Activated CD4-positive, alpha-beta T cell treated with anti-CD3 and anti-CD28 coated beads for 36 hours (primary cell): ENCODE measurements at places on chromosomes 5 and 9. TPM values are rescaled to one million over a fixed set of nuclear protein-coding genes. Genes with fewer than 3 reads are reported as not detected.

The GCNT4 gene
- total RNA-seq: 2.1 TPM

The ENHO gene
- total RNA-seq: not detected

The GLIPR2 gene
- total RNA-seq: 13.7 TPM

The TSSK1B gene
- total RNA-seq: not detected

The ZNF782 gene
- 4.8 TPM for total RNA-seq

The CARTPT gene
- not detected for total RNA-seq

The NTRK2 gene
- 1.8 TPM for total RNA-seq

The NSA2 gene
- total RNA-seq: 253 TPM

GRCh38 chr5:6749026-6749716 is 35.9 kb downstream of the TENT4A start:
- peak overlapping the region; percentile 29 for H3K27ac ChIP-seq
- H3K4me3 ChIP-seq: no peak overlapping the region
- no peaks in the 10 kb centered on the region for H3K27me3 ChIP-seq
- peaks cover 72% of the 10 kb centered on the region for H3K36me3 ChIP-seq
- H3K4me1 ChIP-seq: peaks cover 5% of the 10 kb centered on the region

- DNase-seq: no peak
- H3K4me3 ChIP-seq: no peak overlapping the region
- H3K27me3 ChIP-seq: no peaks in the 10 kb centered on the region
- no peaks in the 10 kb centered on the region for H3K4me1 ChIP-seq
- H3K36me3 ChIP-seq: no peaks in the 10 kb centered on the region
Measured at GRCh38 chr5:112641515-112642110, 96.1 kb upstream of the APC start.

GRCh38 chr5:99445805-99446204 is 517.0 kb upstream of the CHD1 start:
- no peaks in the 10 kb centered on the region for H3K36me3 ChIP-seq
- H3K4me3 ChIP-seq: no peak overlapping the region
- no peak overlapping the region for H3K27ac ChIP-seq

- no peak overlapping the region for H3K27ac ChIP-seq
- H3K4me3 ChIP-seq: no peak overlapping the region
- H3K27me3 ChIP-seq: no peaks in the 10 kb centered on the region
Measured at GRCh38 chr9:123796618-123797484, 133.1 kb downstream of the DENND1A start.

DNA sequence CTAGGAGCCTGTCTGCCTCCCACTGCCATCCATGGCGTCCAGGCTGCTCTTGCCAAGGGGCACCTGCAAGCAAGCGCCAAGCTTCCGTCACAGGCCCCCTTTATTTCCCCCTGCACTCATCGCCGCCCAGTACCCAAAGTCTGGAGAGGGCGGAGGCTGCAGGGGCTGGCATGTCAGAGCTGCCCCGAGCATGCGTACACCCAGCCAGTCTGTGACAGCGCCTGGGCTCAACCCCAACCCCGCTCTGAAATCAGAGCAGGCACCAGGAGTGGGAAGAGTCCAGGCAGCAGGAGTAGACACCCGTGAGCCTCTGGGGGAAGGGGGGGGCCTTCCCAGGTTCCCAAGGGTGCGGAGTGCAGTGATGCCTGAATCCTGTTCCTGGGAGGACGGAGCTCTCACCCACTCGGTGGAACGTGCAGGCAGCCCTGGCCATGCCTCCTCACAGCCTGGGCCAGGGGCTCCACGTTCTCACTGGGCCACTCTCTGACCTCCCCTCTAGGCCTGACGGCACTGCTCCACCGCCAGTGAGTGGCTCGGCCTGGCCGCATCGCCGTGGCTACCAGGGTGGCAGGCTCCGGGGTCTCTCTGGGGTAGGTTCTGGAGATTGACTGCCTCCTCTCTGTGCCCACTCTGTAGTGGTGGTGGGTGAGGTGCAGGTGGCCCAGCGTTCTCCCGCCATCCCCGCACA is 469.0 kb downstream of the CDH9 start:
- H3K27me3 ChIP-seq: no peaks in the 10 kb centered on the region
- H3K36me3 ChIP-seq: no peaks in the 10 kb centered on the region
- no peak overlapping the region for H3K4me3 ChIP-seq
- DNase-seq: no peak

DNA sequence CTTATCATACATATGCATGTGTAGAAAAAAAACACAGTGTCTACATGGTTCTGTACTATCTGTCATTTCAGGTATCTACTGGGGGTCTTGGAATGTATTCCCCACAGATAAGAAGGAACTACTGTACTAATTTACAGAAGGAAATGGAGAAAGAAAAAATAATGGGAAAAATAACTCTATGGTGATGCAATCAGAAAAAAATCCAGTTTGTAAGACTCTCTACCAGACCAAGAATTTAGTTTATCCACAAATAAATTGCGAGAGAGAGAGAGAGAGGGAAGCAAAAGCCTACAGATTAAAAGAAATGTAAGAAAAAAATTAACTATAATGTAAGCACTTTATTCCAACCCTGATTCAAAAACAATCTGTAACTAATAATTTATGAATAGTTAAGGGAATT is 708.6 kb upstream of the ZNF608 start:
- H3K4me1 ChIP-seq: no peaks in the 10 kb centered on the region
- no peak overlapping the region for H3K4me3 ChIP-seq
- no peaks in the 10 kb centered on the region for H3K27me3 ChIP-seq
- DNase-seq: no peak
- H3K36me3 ChIP-seq: no peaks in the 10 kb centered on the region

GRCh38 chr9:121322037-121322736 is 47.9 kb downstream of the STOM start:
- no peak for DNase-seq
- no peak overlapping the region for H3K4me3 ChIP-seq
- H3K27me3 ChIP-seq: no peaks in the 10 kb centered on the region
- H3K4me1 ChIP-seq: peaks cover 12% of the 10 kb centered on the region

GRCh38 chr5:72115296-72115695 is 8.0 kb downstream of the MAP1B start:
- no peaks in the 10 kb centered on the region for H3K4me1 ChIP-seq
- peaks cover 40% of the 10 kb centered on the region for H3K27me3 ChIP-seq
- H3K4me3 ChIP-seq: no peak overlapping the region
- no peak overlapping the region for H3K27ac ChIP-seq

DNA sequence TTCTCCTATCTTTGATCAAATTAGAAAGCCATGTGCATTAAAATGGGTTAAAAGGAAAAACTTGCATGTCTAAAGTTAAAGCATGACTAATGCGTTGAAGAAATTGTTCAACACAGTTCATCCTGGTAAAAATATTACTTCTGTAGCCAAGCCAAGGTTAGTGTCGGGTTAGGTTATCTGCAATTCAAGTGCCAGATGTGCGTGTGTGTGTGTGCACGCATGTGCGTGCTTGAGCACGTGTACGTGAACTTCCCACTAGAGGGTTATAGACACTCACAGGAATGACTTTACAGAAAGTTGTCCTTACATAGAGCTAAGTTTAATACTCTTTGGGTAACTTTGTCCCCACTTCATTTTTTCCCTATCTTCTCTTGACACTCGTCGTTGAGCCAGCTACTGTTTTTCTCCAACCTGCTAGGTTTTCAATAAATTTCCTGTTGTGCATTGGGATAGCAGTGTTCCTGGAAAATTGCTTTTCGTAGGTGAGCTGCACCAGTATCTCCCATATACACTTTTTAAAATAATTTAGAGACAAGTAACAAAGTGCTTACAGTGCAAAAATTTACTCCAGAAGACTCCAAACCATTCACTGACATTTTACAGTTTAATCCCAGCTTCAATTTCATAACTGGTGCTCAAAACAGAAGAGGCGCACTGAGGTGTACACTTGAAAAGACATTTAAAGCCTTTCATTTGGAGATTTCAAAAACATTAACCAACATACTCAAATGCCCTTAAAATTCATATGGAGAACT is 353.8 kb downstream of the NFIB start:
- H3K27me3 ChIP-seq: no peaks in the 10 kb centered on the region
- H3K4me3 ChIP-seq: no peak overlapping the region
- no peaks in the 10 kb centered on the region for H3K4me1 ChIP-seq

DNA sequence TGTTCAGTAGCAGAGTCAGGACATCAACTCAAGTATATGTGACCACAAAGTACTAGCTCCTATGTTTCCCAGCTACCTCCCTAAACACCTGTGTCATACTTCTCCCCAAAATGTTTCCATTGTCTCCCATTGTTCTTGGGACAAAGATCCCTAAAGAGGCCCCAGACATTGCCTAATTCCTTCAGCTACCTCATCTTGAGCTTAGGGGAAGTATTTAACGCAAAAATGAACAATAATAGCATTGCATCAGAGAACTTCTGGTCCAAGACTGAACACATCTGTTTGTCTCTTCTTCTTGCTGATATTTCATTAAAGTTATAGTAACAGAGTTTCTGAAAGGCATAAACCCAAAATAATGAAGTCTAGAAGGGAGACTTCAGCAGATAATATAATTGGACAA is 430.8 kb downstream of the MTRR start:
- no peak for DNase-seq
- no peaks in the 10 kb centered on the region for H3K36me3 ChIP-seq
- H3K27me3 ChIP-seq: no peaks in the 10 kb centered on the region
- H3K27ac ChIP-seq: no peak overlapping the region
- no peaks in the 10 kb centered on the region for H3K4me1 ChIP-seq
- no peak overlapping the region for H3K4me3 ChIP-seq

DNA sequence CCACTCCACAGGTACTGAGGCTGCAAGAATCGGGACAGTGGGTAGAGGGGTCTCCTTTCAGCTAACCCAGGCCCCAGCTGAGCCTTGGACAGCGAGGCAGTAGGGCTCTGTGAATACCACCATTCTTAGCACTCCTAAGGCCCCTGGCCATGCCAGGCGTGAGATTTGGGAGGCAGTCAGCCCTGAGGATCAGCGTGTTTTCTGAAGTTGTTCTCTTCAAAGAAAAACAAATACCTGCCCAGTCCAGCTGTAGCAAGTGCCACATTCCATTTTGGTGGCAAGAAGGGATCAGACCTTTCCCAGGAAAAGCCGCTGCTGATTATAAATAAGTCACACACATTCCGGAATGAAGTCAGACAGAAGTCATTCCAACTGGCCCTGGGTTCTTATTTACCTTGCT is 47.8 kb downstream of the RALGPS1 start:
- no peak overlapping the region for H3K4me3 ChIP-seq
- H3K27me3 ChIP-seq: peaks cover 14% of the 10 kb centered on the region
- no peaks in the 10 kb centered on the region for H3K36me3 ChIP-seq
- H3K27ac ChIP-seq: no peak overlapping the region

DNA sequence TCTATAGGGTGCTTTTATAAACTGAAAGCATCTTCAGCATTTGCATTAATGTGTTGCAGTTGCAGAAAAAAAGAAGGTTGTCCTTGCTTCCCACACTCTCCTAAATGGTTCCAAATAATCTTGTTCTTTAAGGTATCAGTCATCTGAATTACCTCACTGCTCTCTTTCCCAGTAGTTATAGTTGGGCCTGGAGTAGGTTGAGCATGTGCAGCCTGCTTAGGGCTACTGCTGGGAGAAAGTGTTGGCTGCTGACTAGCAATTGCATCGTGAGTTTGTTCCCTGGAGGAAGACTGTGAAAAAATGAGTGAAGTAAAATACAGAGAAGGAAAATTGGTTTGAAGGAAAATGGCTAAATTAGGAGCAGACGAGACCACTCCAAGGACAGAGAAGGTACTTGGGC is 74.5 kb downstream of the PRR16 start:
- no peaks in the 10 kb centered on the region for H3K4me1 ChIP-seq
- DNase-seq: no peak
- H3K36me3 ChIP-seq: no peaks in the 10 kb centered on the region
- H3K4me3 ChIP-seq: no peak overlapping the region
- no peaks in the 10 kb centered on the region for H3K27me3 ChIP-seq

- H3K36me3 ChIP-seq: no peaks in the 10 kb centered on the region
- H3K4me3 ChIP-seq: no peak overlapping the region
- no peaks in the 10 kb centered on the region for H3K4me1 ChIP-seq
Measured at GRCh38 chr5:160555971-160556631, 134.4 kb downstream of the PTTG1 start.

GRCh38 chr5:134242146-134242545 is 16.3 kb upstream of the PPP2CA start:
- no peak overlapping the region for H3K27ac ChIP-seq
- no peaks in the 10 kb centered on the region for H3K36me3 ChIP-seq
- no peaks in the 10 kb centered on the region for H3K27me3 ChIP-seq
- DNase-seq: no peak
- no peaks in the 10 kb centered on the region for H3K4me1 ChIP-seq

DNA sequence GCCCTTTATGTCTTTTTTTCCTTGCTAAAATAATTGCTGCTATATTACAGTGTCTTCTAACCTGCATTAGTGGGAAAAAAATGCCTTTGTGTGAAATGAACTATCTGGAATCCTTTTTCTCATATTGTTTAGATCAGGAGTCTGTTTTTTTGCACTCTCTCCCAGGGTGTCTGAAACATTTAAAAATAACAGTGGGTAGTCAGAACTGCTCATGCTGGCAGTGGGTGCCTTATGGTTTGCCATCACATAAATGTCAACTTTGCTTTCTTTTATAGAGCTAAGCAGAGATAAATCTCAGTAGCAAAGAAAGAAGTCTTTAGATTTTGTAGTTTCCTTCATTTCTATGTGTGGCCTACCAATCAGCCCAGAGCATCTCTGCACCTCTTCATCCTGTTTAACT is 347.8 kb upstream of the RGMB start:
- peaks cover 4% of the 10 kb centered on the region for H3K27me3 ChIP-seq
- no peak for DNase-seq
- H3K4me1 ChIP-seq: no peaks in the 10 kb centered on the region
- H3K27ac ChIP-seq: no peak overlapping the region
- H3K36me3 ChIP-seq: no peaks in the 10 kb centered on the region

DNA sequence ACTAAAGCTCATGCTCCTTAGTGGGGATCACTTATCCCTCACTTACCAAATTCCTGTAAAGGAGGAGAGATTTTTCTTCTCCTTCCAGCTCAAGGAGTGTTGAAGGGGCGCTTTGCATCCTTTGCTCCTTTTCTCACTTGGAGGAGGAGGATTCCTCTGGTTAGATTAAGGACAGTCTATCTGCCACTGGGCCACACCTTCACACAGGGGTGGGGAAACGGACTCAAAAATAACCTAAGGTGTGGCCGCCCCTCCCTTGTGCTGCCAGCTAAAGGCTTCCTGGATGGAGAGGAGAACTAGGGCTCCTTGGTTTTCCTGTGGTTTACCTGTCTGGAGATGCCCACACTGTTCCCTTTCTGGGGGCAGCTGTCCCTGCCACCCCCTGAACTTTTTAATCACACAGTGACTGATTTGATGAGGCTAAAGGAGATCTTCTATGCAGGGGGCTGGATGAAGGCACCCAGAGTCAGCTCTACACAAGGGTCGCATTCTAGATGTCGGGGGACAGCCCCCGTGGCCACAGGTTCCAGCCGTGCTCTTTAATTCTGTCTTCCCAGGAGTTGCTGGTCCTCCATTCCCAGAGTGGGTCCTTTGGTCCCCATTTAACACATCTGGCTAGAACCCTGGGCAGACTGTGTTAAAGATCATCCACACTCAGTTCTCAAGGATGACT is 14.4 kb downstream of the GLRX start:
- DNase-seq: no peak
- peak overlapping the region; percentile 85 for H3K27ac ChIP-seq
- H3K4me3 ChIP-seq: peak overlapping the region; percentile 28
- H3K4me1 ChIP-seq: peaks cover 52% of the 10 kb centered on the region
- peaks cover 3% of the 10 kb centered on the region for H3K36me3 ChIP-seq
